H9 (cell line): ENCODE measurements at places on chromosomes 2 and 18. TPM values are rescaled to one million over a fixed set of nuclear protein-coding genes. Genes with fewer than 3 reads are reported as not detected.

GPC1 gene
- 39.4 and 44.0 TPM in 2 replicates for total RNA-seq

EVX2 gene
- total RNA-seq = not detected in 2 replicates

DNA sequence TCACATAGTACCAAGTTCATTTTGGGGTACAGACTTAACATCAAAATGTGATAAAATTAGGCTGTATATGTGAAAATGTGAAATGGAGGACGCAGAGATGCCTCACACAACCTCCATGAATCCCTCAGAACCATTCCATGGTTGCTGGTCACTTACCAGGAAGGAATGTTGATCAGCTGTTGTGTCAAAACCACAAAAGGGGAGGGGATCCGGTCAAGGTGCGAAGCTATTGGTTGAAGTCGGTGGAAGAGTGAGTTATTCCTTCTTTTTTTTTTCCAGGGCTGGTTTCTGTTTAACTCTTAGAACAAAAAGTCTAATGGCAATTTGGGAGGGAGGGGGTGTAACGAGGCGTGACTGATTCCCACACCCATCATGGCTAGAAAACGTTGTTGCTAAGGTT lies 32.3 kb upstream of the REG3A start:
- no peaks in the 10 kb centered on the region for H3K36me3 ChIP-seq
- H3K27me3 ChIP-seq = no peaks in the 10 kb centered on the region
- H3K27ac ChIP-seq = no peak overlapping the region
- H3K4me1 ChIP-seq = no peaks in the 10 kb centered on the region
- H3K4me3 ChIP-seq = no peak overlapping the region
- no peak for DNase-seq

RHOB gene
- total RNA-seq = 10.3 and 10.8 TPM in 2 replicates

PRKAG3 gene
- total RNA-seq = not detected in 2 replicates

DNA sequence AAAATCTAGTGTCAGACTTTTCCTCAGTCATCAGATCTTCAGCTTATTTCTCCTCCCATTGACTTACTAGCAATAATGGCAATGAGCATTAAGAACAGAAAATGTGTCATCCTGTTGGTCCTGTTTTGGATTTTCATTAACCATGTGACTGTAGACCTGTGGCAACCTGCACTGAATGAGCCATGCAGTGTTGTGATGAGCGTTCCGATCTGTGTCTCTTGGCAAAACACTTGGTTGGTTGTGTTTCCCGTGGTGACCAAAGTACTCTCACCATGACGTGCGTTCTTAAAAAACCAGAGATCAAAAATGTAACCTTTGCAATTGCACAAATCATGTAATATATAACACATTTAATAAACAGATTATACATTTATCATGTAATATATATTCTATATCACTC lies 138.6 kb downstream of the MAP3K20 start:
- no peaks in the 10 kb centered on the region for H3K4me1 ChIP-seq
- DNase-seq = no peak
- H3K27me3 ChIP-seq = no peaks in the 10 kb centered on the region
- no peaks in the 10 kb centered on the region for H3K36me3 ChIP-seq
